Epithelial cell of prostate (primary cell): ENCODE measurements at places on chromosomes 16 and 17.
A peak's percentile ranks its signal among the peaks of the same experiment; 100 is the strongest.

- no peak for DNase-seq
These were observed 120.6 kb upstream of the KCNJ16 start for GRCh38 chr17:69954241-69954925.

- no peak for DNase-seq
These were observed 45.9 kb downstream of the MAP1LC3B start for GRCh38 chr16:87437911-87438610.

DNA sequence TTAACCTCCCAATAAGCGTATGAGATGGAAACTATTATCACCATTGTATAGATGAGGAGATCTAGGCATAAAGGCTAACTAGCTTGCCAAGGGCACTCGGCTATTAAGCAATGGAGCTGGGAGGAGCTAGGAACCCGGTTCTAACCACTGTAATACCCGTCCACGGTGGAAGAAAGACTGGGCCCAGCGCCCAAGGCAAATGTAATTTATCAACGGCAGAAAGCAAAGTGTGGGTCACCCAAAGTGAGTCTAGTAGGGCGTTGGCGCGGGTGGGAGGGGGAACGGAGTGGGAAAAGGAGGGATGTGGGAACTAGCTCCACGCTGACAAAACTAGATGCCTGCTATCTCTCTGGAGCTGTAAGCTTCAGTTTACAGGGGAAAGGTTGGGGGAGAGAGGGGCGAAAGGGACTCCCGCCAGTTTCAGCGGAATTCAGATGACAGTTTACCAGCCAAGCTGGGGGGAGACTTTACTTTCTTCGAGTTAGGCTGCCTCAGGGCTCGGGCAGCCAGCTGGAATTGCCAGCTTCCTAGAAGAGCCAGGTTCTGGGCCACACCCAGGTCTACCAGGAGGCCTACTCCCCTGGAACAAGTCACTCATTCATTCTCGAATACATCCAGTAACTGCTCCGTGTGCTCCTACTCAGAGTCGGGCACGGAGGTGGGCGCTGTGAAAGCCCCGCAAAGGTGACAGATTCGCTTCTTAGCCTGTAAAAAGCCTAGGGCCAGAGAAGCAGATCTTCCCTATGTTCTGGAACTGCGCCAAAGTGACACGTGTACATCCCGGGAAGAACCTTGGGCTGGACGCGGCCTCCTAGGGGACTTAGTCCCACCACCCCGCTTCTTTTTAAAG, 837 bp downstream of the LRRC59 start:
- no peak for DNase-seq

DNA sequence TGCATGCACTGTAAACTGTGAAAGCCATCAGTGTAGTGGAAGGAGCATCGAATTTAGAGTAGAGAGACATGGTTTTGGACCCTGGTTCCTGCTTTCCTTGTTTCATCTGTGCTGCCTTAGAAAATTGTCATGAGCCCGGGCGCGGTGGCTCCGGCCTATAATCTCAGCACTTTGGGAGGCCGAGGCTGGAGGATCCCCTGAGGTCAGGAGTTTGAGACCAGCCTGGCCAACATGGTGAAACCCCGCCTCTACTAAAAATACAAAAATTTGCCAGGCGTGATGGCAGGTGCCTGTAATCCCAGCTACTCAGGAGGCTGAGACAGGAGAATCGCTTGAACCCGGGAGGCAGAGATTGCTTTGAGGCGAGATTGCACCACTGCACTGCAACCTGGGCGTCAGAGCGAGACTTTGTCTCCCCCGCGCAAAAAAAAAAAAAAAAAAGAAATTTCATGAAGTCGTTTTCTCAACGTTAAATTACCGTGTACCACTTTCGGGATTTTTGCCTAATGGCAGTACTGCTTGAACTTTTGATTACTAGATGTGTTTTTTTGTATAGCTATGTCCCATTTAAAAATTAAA, 912 bp downstream of the COQ7 start:
- DNase-seq, result no peak

DNA sequence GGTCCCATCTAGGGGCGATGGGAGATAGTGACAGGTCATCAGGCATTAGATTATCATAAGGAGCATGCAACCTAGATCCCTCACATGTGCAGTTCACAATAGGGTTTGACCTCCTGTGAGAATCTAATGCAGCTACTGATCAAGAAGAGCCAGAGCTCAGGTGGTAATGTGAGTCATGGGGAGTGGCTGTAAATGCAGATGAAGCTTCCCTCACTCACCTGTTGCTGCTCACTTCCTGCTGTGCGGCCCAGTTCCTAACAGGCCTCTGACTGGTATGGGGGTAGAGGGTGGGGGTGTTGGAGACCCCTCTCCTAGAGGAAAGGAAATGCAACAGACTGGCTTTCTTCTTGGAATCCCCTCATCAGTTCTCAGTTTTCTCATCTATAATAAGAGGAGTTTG, 131.4 kb downstream of the CA10 start:
- DNase-seq, result peak; percentile 69

DNA sequence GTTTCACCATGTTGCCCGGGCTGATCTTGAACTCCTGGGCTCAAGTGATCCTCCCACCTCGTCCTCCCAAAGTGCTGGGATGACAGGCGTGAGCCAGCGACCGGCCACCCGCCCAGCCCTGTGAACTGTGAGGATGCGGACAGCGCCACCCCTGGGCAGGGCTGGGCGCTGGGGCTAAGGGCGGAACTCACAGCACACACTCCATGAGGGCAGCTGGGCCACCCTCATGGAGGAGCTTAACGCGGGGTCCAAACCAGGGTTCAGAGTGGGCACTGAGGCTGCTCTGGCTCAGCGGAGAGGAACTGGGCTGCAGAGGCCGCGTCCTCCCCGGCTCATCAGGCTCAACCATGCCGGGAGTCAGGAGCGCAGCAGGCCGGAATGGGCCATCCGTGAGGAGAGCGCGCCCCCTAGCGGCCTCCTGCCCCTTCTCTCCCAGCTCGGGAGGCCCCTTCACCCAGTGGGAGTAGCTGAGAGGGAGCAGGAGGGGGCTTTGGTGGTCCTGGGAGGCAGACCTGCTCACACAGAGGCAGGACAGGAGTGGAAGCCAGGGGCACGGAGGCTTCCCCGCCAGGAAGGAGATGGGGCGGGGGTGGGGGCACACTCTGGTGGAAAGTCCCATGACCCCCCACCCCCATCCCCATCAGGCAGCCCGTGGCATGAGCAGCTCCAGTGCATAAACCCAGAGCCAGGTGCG, 13.8 kb downstream of the CORO7 start:
- no peak for DNase-seq

- DNase-seq, result no peak
These were observed 115.9 kb downstream of the DYNLRB2 start for GRCh38 chr16:80656711-80657150.

GRCh38 chr17:65902155-65902554, 289.8 kb downstream of the CEP112 start:
- no peak for DNase-seq

DNA sequence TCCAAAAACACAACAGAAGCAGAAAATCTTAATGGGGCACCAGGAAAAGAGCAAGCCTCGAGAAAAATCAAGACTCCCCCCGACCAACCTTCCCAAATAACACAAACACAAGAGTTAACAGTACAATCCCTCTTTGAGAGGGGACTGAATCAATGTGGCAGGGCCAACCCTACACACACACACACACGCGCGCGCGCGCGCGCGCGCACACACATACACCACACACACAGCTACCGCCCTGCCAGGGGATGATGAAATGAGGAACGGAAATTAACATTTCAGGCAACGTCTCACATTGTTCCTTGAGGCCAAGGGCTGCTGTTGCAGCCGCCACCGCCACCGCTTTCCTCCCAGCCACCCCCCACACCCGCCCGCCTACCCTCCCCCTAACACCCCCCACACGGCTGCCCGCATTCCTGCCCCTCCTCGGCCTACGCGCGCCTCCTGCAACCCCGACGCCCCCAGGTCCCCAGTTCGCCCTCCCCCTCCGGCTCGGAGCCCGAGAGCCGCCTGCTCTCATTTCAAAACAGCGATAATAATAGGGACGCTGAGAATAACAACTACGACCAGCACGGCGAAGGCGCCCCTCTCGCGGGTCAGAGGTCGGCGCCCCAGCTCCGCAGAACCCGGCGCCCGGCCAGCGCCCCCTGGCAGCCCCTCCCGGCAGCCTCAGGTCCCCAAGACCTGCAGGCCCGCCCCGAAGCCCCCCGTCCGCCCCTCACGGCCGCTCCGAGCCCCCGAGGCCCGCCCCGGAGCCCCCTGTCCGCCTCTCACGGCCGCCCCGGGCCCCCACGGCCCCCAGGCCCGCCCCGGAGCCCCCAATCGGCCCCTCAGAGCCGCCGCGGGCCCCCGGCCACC, 1.1 kb downstream of the ANKRD11 start:
- no peak for DNase-seq

DNA sequence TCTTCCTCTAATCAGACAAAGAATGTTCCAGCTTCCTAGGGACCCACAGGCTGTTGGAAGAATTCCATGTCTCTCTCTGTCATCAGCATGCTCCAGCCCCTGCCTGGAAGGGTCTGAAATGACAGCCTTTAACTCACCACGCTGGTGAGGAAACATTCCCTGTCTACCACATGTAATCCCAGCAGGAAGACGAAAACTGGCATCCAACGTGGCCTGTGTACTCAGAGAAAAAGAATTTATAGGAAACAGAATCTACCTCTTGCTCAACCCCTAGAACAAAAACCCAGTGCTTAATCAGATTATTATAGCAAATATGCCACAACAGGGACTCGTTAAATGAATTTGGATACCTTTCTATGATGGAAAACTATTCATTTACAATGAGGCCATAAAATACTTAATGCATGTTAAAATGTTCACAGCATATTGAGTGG, 147.3 kb upstream of the FOXF1 start:
- no peak for DNase-seq
